ENCODE measurements at places on chromosomes 13 and 19.
A peak's percentile ranks its signal among the peaks of the same experiment; 100 is the strongest.

GRCh38 chr13:107574517-107575210 is 640.7 kb downstream of the LIG4 start:
- no peak for DNase-seq

- no peak for DNase-seq
These were observed 319.0 kb downstream of the KCNRG start for GRCh38 chr13:50334115-50334778.

GRCh38 chr13:20431080-20431479 is 94.6 kb downstream of the CRYL1 start:
- no peak for DNase-seq

DNA sequence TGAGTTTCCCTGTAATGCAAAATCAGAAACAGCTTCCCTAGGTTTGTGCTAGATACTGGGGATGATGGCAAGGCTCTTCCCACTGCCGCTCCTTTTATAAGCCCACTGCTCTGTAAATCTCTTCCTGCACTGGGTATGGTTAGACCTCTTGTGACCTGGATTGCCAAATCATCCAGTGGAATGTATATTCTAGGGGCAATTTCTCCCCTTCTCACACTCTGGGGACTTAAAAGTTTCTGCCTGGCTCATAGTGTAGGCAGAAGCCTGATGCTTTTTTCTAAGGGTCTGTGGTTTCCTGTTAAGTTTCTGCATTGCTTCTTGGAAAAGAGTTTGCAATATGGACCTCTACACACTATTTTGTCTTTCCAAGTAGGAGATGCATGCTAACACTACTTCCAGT is 1582.0 kb upstream of the PCDH20 start:
- DNase-seq: no peak

DNA sequence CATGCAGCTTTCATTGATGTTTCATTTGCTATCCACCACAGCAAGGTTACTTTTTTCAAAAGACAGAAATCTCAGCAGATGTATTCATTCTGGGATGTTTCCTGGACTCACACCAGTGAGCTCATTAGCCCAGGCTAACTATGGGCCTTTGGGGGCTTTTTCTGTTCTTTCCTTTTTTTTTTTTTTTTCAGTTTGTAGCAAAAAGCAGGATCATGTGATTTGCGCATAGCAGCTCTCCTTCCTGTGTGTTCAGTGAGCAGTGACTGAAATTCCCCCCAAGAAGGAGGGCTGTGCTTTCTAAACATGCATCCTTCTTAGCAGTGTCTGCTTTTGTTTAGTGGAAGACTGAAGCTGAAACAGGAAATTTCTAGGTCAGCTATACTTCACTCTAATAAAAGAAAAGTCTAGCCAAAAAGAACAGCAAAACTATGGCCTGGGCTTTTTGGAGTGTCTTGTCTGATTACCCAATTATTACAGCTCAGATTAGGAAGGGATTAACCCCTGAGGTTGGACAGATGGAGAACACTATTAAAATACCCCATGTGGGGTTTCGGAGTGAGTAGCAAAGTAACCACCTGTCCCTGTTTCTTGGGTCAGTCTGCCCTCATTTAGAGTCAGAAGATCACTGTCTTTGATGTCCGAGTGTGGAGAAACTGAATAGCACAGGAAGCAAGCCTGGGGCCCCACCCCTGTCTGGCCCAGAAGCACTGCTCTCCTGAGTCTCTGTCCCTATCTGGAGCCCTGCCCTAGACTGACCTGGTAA is 8.9 kb upstream of the AMER2 start:
- DNase-seq: no peak

GRCh38 chr13:114282041-114282670 is 755 bp downstream of the UPF3A start:
- no peak for DNase-seq

DNA sequence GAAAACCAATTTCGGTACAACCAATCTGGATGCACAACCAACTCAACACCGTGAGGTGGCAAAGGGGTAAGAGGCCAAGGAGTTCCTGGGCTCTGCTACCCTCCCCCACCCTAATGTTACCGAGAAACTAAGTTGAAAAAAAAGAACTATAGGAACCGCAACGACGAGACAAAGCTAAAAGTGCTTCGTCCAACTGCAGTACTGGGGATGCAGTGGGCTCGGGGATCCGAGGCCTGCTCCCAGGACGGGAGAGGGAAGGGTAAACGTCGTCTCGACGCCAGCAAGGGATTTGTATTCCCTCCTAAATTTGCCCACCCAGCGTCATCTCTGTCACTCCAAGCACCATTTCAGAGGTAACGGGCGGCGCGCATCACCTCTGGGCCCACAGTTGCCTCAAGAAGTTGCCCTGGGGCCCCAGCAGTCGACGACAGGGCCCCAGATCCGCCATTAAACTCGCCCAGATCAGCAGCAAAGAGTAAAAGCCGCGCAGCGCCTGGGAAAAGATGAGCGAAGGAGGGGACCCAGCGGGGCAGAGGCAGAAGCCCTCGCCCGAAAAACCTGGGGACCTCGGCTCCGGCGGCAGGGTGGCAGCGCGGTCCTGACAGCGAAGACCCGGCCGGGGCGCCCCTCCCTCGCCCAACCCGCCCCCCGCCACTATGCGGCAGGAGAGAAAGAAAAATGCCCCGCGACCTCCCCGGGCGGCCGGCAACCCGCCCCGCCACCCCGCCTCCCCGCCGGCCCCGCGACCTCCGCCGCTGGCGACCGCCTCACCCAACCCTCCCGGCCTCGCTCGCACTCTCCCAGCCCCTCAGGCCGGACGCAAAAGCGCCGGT is 752 bp downstream of the ZMYM5 start:
- DNase-seq: peak; percentile 37
